ENCODE measurements at places on chromosomes 13 and 19. TPM values are rescaled to one million over a fixed set of nuclear protein-coding genes. Genes with fewer than 3 reads are reported as not detected.

The FGF22 gene
- total RNA-seq = 0.28 TPM

The TEX29 gene
- total RNA-seq = not detected

The REEP6 gene
- total RNA-seq = 5.8 TPM

The LILRB1 gene
- not detected for total RNA-seq

The CASP14 gene
- total RNA-seq = not detected

The SLC10A2 gene
- not detected for total RNA-seq

The KLK4 gene
- total RNA-seq = not detected

The RAB8A gene
- 47.9 TPM for total RNA-seq

The SGTA gene
- 69.8 TPM for total RNA-seq

The IGSF23 gene
- total RNA-seq = 0.43 TPM

The KLK11 gene
- not detected for total RNA-seq

The EBI3 gene
- 3.8 TPM for total RNA-seq

The GPR12 gene
- total RNA-seq = not detected

The LRP3 gene
- 51.0 TPM for total RNA-seq

The ZNF91 gene
- total RNA-seq = 0.09 TPM

All from A549 treated with Mapracorat at 1 μM for 4 hours (cell line).